ENCODE measurements at places on chromosomes 16 and 17. TPM values are rescaled to one million over a fixed set of nuclear protein-coding genes. Genes with fewer than 3 reads are reported as not detected.

GRCh38 chr17:63514974-63515373, 8.2 kb upstream of the KCNH6 start:
- H3K27ac ChIP-seq: no peak overlapping the region
- H3K36me3 ChIP-seq: no peaks in the 10 kb centered on the region
- no peaks in the 10 kb centered on the region for H3K4me1 ChIP-seq
- H3K27me3 ChIP-seq: no peaks in the 10 kb centered on the region

Gene KRT23
- 0.54 TPM for total RNA-seq

Gene CCDC154
- 0.63 TPM for total RNA-seq

GRCh38 chr17:78797691-78798585, 15.9 kb upstream of the CYTH1 start:
- peaks cover 53% of the 10 kb centered on the region for H3K36me3 ChIP-seq
- H3K4me1 ChIP-seq: no peaks in the 10 kb centered on the region

DNA sequence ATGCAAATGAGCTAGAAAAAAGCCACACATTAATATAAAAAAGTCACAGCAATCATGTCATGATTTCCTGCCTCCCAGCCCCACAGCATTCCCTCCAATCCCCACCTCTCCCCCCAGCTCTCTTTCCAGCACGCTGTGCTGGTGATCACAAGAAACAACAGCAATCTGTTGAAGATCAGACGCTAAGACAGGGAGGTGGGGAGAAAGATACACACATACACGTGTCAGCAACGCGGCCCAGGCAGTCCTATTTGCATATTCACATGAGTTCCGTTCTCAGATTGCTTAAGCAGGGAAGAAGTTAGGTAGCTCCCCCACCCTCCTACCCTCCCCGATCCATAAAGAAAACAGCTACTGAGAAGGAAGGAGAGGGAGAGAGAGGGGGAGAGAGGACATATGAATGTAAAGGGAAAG, 405.5 kb upstream of the PSMD7 start:
- no peaks in the 10 kb centered on the region for H3K4me1 ChIP-seq
- DNase-seq: no peak
- H3K36me3 ChIP-seq: no peaks in the 10 kb centered on the region
- peak overlapping the region; percentile 9 for H3K4me3 ChIP-seq

- no peak for DNase-seq
- no peak overlapping the region for H3K27ac ChIP-seq
- H3K4me1 ChIP-seq: no peaks in the 10 kb centered on the region
- no peak overlapping the region for H3K4me3 ChIP-seq
- no peaks in the 10 kb centered on the region for H3K27me3 ChIP-seq
- H3K36me3 ChIP-seq: no peaks in the 10 kb centered on the region
These were observed 24.8 kb upstream of the KDM6B start for GRCh38 chr17:7809086-7809790.

GRCh38 chr16:19142939-19143598, 25.0 kb upstream of the SYT17 start:
- H3K36me3 ChIP-seq: no peaks in the 10 kb centered on the region
- H3K27me3 ChIP-seq: no peaks in the 10 kb centered on the region
- no peak overlapping the region for H3K27ac ChIP-seq
- no peak overlapping the region for H3K4me3 ChIP-seq
- no peaks in the 10 kb centered on the region for H3K4me1 ChIP-seq
- DNase-seq: no peak

DNA sequence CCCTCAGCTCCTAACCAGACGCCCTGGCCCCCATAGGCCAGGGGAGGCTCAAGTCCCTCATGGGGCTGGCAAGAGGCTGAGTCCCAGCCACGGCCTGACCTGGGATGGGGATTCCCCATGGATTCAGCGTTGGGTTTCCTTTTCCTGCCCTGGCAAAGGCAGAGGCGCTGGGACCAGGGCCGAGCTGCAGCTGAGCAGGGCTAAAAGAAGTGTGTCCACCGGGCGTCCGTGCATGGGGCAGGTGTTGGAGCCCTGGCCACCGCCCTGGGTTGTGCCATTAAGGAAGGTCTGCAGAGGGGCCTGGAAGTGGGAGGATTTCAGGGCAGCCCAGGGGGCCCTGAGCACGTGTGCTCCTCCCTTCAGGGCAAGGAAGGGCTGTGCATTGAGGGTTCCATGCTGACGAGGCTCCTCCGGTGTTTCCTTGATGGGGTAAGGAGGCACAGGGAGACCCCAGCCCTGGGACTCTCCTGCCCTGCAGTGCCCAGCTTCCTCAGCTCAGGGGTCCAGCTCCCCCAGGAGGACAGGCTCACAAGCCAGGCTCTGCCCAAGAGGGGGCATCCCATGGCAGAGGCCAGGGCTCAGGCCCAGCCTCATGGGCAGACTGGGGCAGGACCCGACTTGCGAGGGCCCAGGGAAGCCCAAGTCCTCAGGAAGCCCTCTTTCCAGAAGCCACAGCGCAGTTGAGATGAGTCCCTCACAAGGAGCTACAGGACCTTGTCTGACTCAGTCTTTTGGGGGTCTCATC, 10.1 kb downstream of the TBC1D26 start:
- H3K4me1 ChIP-seq: no peaks in the 10 kb centered on the region
- no peaks in the 10 kb centered on the region for H3K36me3 ChIP-seq
- H3K27me3 ChIP-seq: no peaks in the 10 kb centered on the region
- no peak overlapping the region for H3K4me3 ChIP-seq
- H3K27ac ChIP-seq: no peak overlapping the region
- DNase-seq: no peak

DNA sequence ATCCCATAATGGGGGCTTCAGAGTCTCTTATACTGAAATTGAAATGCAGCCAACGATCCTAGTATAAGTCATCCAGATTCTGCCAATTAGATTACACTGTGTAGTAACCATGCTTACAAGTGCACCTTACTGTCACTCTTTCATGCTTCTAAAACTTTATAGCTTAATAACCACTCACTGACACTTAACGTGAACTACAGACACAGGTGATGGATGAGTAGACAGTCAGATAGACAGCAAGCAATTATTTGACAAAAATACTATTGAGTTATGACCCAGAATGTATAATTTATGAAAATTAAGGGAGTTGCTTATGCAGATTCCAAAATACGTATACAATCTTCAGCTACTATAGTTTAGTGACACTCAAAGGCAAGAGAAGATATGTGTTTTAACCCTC, 6.3 kb downstream of the CDH8 start:
- H3K36me3 ChIP-seq: no peaks in the 10 kb centered on the region
- no peaks in the 10 kb centered on the region for H3K27me3 ChIP-seq
- H3K4me3 ChIP-seq: no peak overlapping the region
- H3K4me1 ChIP-seq: no peaks in the 10 kb centered on the region
- H3K27ac ChIP-seq: no peak overlapping the region

DNA sequence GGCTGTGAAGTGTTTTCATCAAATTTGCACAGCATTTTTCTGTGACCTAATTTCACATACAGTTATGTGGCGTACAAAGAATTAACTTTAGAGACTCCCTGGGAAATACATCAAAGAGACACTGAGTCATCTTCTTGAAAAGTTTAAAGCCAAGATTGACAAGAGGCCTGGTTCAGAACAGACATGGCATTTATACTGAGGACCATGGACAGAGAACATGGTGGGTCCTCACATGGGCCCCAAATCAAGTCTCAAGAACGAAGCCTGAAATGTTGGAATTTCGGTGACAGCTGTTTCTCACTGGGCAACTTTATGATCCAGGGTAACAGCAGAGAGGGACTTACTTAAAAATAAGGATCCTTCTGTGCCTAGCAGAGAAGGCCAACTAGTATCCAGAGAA, 311.5 kb upstream of the KCNJ16 start:
- H3K4me1 ChIP-seq: peaks cover 9% of the 10 kb centered on the region
- no peak for DNase-seq
- no peak overlapping the region for H3K4me3 ChIP-seq
- H3K36me3 ChIP-seq: no peaks in the 10 kb centered on the region
- H3K27ac ChIP-seq: no peak overlapping the region

Gene SEPTIN1
- 3.0 TPM for total RNA-seq

DNA sequence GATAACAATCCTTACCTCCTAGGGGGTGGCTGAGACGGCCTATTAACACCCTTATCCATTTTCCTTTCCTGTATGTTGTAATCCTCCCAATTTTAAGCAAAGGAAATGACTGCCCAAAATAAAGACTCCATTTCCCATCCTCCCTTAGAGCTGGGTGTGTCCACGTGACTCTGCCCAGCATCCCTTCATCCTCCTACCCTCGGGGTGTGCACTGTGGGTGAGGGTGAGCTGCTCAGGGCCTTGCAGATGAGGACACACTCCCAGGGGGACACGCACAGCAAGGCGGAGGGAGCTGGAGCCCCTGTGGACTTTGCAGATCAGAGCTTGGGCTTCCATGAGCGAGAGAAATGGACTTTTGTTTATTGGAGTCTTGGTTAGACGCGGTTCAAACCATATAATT, 186.8 kb downstream of the IRF8 start:
- H3K36me3 ChIP-seq: no peaks in the 10 kb centered on the region
- H3K4me1 ChIP-seq: no peaks in the 10 kb centered on the region
- H3K4me3 ChIP-seq: no peak overlapping the region
- no peaks in the 10 kb centered on the region for H3K27me3 ChIP-seq
- H3K27ac ChIP-seq: no peak overlapping the region

Gene CCL23
- not detected for total RNA-seq

GRCh38 chr17:68564415-68565111, 36.6 kb downstream of the FAM20A start:
- H3K4me3 ChIP-seq: no peak overlapping the region
- no peak for DNase-seq
- peaks cover 34% of the 10 kb centered on the region for H3K4me1 ChIP-seq
- no peaks in the 10 kb centered on the region for H3K36me3 ChIP-seq

Gene LASP1
- total RNA-seq: 87.2 TPM

- no peak overlapping the region for H3K27ac ChIP-seq
- H3K4me3 ChIP-seq: no peak overlapping the region
- no peaks in the 10 kb centered on the region for H3K27me3 ChIP-seq
- H3K36me3 ChIP-seq: no peaks in the 10 kb centered on the region
These were observed 744.7 kb upstream of the GOT2 start for GRCh38 chr16:59478838-59479237.

Gene SLC6A2
- not detected for total RNA-seq

Gene SOX9
- 3.6 TPM for total RNA-seq

DNA sequence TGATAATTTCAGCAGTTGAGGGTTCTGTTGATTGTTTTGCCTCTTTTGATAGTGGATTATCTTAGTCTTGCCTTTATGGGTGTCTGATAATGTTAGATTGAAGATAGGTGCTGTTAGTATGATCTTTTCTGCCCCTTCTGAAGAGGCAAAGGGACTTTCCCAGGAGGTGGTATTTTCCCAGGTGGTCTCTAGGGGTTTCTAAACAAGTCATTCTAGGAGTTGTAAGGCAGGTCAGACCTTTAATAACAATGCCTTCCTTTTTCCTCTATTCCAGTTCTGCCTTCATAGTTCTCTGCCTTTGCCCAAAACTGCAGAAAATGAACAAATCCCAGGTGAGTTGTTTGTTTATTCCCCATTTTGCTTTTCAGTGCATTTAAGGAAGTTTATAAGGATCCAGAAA, 4.3 kb downstream of the ZFP1 start:
- H3K27me3 ChIP-seq: no peaks in the 10 kb centered on the region
- peaks cover 7% of the 10 kb centered on the region for H3K36me3 ChIP-seq
- H3K27ac ChIP-seq: no peak overlapping the region
- no peak overlapping the region for H3K4me3 ChIP-seq
- no peak for DNase-seq

Data from thoracic aorta (tissue), 2 donors.